ENCODE measurements at places on chromosomes 11 and 22.

GRCh38 chr11:60871378-60872061, 4.2 kb downstream of the ZP1 start:
- no peaks in the 10 kb centered on the region for H3K36me3 ChIP-seq
- H3K4me1 ChIP-seq: peaks cover 21% of the 10 kb centered on the region
- no peak overlapping the region for H3K27ac ChIP-seq
- H3K4me3 ChIP-seq: no peak overlapping the region
- no peak for DNase-seq

- H3K4me1 ChIP-seq: peaks cover 28% of the 10 kb centered on the region
- H3K4me3 ChIP-seq: peak overlapping the region; percentile 79
- no peaks in the 10 kb centered on the region for H3K36me3 ChIP-seq
- H3K27ac ChIP-seq: peak overlapping the region; percentile 90
- no peaks in the 10 kb centered on the region for H3K27me3 ChIP-seq
Observed at GRCh38 chr11:110430267-110431050, 711 bp downstream of the FDX1 start.

GRCh38 chr22:29310863-29311339, 4.5 kb downstream of the GAS2L1 start:
- peaks cover 79% of the 10 kb centered on the region for H3K4me1 ChIP-seq
- peaks cover 13% of the 10 kb centered on the region for H3K36me3 ChIP-seq
- peak overlapping the region; percentile 93 for H3K27ac ChIP-seq
- peaks cover 13% of the 10 kb centered on the region for H3K27me3 ChIP-seq
- peak overlapping the region; percentile 44 for H3K4me3 ChIP-seq

DNA sequence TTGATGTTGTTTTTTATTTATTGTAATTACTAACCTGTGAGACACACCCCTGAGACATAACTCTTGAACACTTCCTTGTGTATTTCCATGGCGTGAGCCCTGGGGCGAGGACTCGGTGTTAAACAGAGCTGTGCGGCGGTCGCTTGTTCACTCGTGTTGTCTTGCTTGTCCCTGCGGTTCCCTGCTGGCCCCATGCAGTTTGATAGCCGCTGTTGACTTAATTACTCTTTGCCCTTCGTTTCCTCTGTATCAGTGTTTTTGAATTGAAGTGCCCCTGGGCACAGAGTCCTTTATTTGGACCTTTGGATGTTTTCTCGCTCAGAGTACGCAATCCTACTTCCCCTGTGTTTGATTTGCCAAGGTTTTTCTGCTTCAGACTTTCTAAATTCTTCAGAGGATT, 52.7 kb downstream of the TBC1D22A start:
- peaks cover 4% of the 10 kb centered on the region for H3K36me3 ChIP-seq
- no peak overlapping the region for H3K4me3 ChIP-seq
- H3K4me1 ChIP-seq: peaks cover 23% of the 10 kb centered on the region
- no peak for DNase-seq
- H3K27me3 ChIP-seq: no peaks in the 10 kb centered on the region

DNA sequence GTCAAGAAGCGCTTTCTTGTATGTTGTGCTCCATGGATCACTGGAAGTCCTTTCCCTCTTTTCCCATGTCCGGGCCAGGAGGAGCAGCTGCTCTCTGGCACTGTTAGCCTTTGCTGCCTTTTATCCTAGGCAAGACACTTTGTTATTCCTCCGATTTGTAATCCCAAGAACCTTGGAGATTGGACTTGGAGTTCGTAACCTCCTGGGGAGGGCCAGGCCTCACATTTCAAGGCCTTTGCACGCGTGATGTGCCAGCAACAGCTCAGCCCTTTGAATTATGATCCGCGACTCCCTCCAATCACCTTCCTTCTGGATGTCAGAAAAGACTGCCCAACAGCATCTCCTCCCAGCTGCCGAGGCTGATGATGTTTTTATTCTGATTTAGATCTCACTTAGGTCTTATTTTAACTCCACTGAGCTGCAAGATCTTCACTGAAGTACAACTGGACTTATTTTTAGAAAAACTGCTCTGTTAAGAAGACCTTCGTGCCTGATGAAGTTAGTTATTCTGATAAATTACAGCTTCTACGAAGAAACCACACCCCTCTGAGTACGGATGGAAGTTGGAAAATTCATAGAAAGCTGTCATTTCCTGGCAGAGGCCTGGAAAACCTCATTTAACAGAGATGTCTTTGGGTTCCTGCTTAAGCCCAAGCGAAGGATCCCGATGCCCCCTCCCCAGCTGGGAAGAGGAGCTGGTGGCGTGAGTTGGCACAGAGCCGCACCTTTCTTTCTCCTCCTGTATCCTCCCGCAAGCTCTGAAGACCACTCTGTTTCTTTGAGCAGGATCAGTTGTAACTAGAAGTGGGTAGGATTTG, 62.4 kb downstream of the PARVB start:
- H3K4me1 ChIP-seq: peaks cover 53% of the 10 kb centered on the region
- no peaks in the 10 kb centered on the region for H3K36me3 ChIP-seq
- peak overlapping the region; percentile 56 for H3K27ac ChIP-seq

GRCh38 chr11:59706518-59707285, 6.9 kb downstream of the OR10V1 start:
- H3K36me3 ChIP-seq: no peaks in the 10 kb centered on the region
- peaks cover 3% of the 10 kb centered on the region for H3K27me3 ChIP-seq
- no peak overlapping the region for H3K4me3 ChIP-seq
- H3K27ac ChIP-seq: no peak overlapping the region
- no peak for DNase-seq

- peaks cover 59% of the 10 kb centered on the region for H3K4me1 ChIP-seq
- H3K4me3 ChIP-seq: peak overlapping the region; percentile 83
Observed at GRCh38 chr22:19178065-19178656, 375 bp downstream of the SLC25A1 start.

- DNase-seq: no peak
- H3K36me3 ChIP-seq: no peaks in the 10 kb centered on the region
- peak overlapping the region; percentile 94 for H3K27ac ChIP-seq
Observed at GRCh38 chr22:35539910-35540594, 579 bp upstream of the RASD2 start.

GRCh38 chr11:127677660-127678425, 677.3 kb upstream of the KIRREL3 start:
- H3K4me3 ChIP-seq: no peak overlapping the region
- no peaks in the 10 kb centered on the region for H3K36me3 ChIP-seq
- no peak for DNase-seq
- no peak overlapping the region for H3K27ac ChIP-seq
- H3K4me1 ChIP-seq: peaks cover 6% of the 10 kb centered on the region
- no peaks in the 10 kb centered on the region for H3K27me3 ChIP-seq

DNA sequence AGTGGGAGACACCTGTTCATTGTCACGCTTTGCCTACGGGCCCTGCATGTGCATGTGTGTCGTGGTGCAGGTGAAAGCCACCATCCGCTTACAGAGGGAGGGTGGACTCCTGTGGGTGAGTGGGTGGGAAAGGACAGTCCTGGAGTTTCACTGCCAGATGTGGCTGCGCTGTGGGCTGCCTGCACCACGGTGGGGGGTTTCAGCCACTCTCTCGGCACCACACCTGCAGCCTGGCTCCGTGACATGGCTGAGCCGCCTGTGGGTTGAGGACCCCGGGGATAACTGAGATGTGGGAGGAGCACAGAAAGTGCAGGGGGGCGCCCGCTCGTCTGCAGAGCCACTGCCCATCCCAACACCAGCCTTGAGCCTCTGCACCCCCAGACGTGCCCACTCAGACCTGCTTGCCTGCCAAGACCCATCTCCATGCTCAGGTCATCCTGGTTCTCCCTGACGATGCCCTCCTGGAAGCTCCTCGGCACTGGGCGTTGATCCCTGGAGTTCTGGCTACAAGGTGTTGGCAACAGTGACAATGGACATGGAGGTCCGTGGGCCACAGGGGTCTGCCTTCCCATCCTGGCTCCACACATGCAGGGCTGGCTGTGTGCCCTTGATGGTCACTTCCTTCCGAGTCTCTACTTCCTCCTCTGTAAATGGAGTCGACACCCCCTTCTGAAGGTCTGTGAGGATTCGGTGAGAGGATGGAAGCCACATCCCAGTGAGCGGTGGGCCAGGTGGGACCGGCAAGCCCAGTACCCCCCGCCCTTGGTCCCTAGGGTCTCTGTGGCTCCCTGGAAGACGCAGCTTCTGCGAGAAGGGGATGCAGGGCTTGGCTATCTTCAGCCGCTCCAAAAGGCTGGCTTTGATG, 1007.0 kb downstream of the BRD1 start:
- peaks cover 3% of the 10 kb centered on the region for H3K27me3 ChIP-seq
- no peak overlapping the region for H3K4me3 ChIP-seq
- H3K36me3 ChIP-seq: no peaks in the 10 kb centered on the region
- no peaks in the 10 kb centered on the region for H3K4me1 ChIP-seq
- DNase-seq: no peak
- H3K27ac ChIP-seq: no peak overlapping the region

DNA sequence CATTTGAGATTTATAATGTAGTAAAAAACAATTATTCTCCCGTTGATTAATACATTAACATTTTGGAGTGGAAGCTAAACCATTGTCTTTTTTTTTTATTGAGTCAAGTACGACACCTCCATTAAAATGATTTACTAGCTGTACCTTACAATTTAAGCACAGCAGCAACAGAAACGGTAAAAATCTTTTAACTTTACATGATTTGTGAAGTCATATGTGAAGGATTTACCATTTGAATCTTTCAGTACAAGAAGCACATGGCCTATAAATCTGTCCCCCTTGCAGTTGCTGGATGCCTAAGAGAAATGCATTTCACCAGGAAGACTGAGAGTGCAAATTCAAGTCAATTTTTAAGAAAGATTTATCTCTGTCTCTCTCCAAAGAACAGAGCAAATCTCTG, 324.6 kb downstream of the CADM1 start:
- no peaks in the 10 kb centered on the region for H3K27me3 ChIP-seq
- H3K36me3 ChIP-seq: no peaks in the 10 kb centered on the region
- H3K4me1 ChIP-seq: no peaks in the 10 kb centered on the region
- no peak for DNase-seq

GRCh38 chr11:33936725-33937604, 45.1 kb upstream of the LMO2 start:
- no peaks in the 10 kb centered on the region for H3K36me3 ChIP-seq
- peak overlapping the region; percentile 31 for H3K27ac ChIP-seq
- DNase-seq: no peak
- peaks cover 25% of the 10 kb centered on the region for H3K4me1 ChIP-seq
- no peak overlapping the region for H3K4me3 ChIP-seq

- DNase-seq: peak; percentile 91
- H3K36me3 ChIP-seq: peaks cover 13% of the 10 kb centered on the region
- no peaks in the 10 kb centered on the region for H3K4me1 ChIP-seq
- H3K27ac ChIP-seq: no peak overlapping the region
- no peaks in the 10 kb centered on the region for H3K27me3 ChIP-seq
Observed at GRCh38 chr11:6200975-6201374, 2.0 kb downstream of the OR52W1 start.

DNA sequence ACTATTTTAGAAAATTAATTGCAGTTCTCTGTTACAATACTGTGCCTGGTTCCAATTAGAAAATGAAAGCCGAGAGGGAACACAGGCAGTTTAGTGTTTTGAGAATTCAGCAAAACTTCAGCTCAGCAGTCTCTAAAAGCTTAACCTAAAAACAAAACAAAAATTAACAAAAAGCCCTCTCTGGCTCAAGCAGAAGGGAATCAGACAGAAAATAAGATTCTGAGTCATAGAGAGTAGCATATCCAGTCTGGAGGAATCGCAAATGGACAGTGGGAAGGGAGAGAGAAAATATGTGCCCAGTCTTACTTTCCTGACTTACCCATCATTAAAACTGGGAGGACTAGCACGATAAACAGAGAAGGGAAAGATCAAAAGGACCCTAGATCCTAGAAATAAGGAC, 38.1 kb upstream of the CHRM4 start:
- H3K27me3 ChIP-seq: no peaks in the 10 kb centered on the region
- H3K4me1 ChIP-seq: no peaks in the 10 kb centered on the region
- no peak overlapping the region for H3K4me3 ChIP-seq
- peaks cover 13% of the 10 kb centered on the region for H3K36me3 ChIP-seq

DNA sequence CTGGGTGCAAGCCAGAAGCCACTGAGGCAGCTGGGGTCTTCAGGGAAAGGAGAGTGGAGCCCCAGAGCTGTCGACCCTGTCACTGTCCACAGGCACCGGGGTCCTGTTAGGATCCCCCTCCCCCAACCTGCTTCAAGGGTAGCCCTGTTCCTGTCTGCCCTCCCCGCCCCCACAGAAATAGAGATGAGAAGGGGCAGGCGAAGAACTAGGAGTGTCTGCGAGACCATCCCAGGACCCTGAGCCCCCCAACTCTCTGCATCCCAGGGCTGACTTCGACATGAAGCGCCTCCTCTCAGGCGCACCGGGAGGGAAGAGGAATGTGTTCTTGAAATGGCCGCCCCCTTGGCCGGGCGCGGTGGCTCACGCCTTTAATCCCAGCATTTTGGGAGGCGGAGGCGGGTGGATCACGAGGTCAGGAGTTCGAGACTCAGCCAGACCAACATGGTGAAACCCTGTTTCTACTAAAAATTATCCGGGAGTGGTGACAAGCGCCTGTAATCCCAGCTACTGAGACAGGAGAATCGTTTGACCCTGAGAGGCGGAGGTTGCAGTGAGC, 607 bp upstream of the ZNF70 start:
- DNase-seq: no peak
- no peaks in the 10 kb centered on the region for H3K36me3 ChIP-seq
- peak overlapping the region; percentile 92 for H3K27ac ChIP-seq
- H3K4me3 ChIP-seq: peak overlapping the region; percentile 87
- H3K27me3 ChIP-seq: no peaks in the 10 kb centered on the region

GRCh38 chr11:71349627-71350026, 97.2 kb upstream of the SHANK2 start:
- no peaks in the 10 kb centered on the region for H3K36me3 ChIP-seq
- no peak for DNase-seq
- no peak overlapping the region for H3K27ac ChIP-seq
